ENCODE measurements at places on chromosomes 6 and 20. TPM values are rescaled to one million over a fixed set of nuclear protein-coding genes. Genes with fewer than 3 reads are reported as not detected.

Gene SRMS
- total RNA-seq, result not detected

DNA sequence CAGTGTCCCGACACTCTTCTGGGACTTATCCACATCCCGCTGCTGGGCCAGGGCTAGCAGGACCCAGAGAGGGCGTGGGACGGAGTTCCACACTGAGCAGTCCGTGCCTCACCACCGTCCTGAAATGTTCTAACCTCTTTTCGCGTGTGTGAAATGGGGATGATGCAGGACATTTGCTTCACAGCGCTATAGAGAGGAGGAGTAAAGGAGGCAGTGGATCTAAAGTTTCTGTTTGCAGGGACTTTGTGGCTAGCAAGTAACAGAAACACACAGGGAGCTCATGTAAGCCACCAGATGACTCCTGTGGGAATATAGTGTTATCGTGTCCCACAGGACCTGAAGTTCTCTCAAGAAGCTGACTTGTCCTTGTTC, 634 bp downstream of the ITPA start:
- no peak for DNase-seq

DNA sequence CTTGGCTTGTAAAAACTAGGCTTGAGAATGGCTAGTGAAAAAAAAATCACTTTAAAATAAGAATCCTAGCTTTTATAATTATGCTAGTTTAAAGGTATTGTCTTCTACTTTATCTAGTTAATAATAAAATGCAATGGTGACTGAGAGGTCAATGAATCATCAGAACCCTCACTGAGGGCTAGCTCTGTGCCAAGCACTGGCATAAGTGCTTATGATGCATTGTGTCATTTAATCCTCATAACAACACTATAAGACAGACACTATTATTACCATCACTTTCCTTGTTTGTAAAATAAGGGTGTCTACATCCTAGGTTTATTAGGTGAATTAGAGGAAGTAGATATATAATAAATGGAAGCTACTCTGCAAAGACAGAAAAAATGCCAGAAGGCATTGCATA, 144.3 kb downstream of the F13A1 start:
- no peak for DNase-seq

DNA sequence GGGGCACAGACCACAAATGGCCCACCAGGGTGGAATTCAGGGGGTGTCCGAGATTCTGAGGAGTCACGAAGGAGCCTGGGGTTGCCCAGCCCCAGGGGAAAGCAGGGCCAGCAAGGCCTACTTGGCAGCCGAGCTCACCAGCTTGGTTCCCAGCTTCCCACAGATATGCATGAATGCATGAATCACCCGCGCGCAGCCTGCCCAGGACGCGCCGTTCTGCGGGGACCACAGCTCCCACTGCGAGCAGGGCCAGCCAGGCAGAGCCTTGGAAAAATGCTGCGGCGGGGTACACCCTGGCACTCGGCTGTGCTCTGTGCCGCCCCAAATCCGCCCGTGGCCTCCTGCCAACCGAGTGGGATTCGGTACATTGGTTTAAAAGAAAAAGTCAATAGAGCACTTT, 211.0 kb downstream of the NFATC2 start:
- DNase-seq, result no peak

Gene SCRT2
- not detected for total RNA-seq

- no peak for DNase-seq
Observed at GRCh38 chr6:43159599-43159998, 11.5 kb upstream of the SRF start.

GRCh38 chr20:51959066-51959542, 156.8 kb upstream of the SALL4 start:
- DNase-seq, result no peak

Gene CNKSR3
- not detected for total RNA-seq

Gene ESR1
- 0.47 TPM for total RNA-seq

Gene C20orf141
- total RNA-seq, result not detected

- no peak for DNase-seq
Observed at GRCh38 chr6:120026791-120027190, 677.2 kb upstream of the MAN1A1 start.

DNA sequence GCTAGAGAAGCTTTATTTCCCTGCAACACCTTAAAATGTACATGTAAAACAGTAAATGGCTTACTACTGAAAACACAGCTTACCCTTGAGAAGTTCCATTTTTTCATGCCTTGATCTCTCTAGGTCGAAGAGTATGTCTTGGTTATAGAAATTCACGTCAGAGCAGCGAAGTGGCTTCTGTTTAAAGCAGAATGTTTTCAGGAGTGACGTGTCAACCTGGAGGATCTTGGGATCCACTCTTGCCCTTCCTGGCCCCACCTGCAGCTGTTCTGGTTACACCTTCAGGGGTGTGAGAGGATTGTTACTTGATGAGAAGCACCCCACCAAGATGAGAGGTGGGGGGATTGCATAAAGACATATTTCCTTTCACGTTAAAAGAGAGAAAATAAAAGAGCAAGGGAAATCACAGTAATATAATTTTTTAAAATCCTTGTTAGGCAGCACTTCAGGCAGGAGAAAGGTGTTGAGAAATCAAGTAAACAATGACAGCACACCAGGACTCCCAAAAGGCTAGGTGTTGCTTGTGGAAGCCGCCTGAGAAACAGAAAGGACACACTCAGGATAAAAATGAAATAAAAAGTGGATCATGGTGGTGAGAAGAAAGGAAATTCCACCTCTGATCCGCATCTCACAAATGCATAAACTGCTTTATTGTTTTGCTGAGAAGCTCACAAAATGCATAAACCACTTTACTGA, 149.7 kb downstream of the UNC5CL start:
- no peak for DNase-seq

GRCh38 chr20:49344975-49345374, 67.1 kb upstream of the ZNFX1 start:
- DNase-seq, result no peak

GRCh38 chr20:41054847-41055230, 26.2 kb downstream of the TOP1 start:
- no peak for DNase-seq

Gene SLC26A8
- not detected for total RNA-seq

DNA sequence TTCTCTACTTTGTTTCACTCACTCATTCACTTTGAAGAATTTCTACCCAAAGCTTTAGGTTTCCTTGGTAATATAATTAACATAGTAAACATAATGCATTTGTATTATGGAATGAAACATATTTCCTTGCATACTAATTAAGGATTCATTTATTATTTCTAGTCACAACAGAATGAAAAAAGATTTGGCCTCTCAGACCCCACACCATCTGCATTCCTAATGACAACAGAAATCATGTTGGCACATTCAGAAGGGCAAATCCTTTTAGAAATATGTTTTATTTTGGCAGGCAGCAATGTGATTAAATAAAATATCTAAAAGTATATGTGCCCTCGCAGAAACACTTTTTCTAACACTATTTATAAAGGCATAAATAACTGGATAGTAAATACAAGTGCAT, 163.4 kb downstream of the HTR1B start:
- DNase-seq, result no peak

All from activated CD8-positive, alpha-beta T cell treated with anti-CD3 and anti-CD28 coated beads, Interleukin-2, amount 10 ng/mL, durations not matched to agents 7 days and 5 days (primary cell).